NCI-H2081 (cell line): ENCODE measurements at places on chromosomes 11 and 22.
A peak's percentile ranks its signal among the peaks of the same experiment; 100 is the strongest.

DNA sequence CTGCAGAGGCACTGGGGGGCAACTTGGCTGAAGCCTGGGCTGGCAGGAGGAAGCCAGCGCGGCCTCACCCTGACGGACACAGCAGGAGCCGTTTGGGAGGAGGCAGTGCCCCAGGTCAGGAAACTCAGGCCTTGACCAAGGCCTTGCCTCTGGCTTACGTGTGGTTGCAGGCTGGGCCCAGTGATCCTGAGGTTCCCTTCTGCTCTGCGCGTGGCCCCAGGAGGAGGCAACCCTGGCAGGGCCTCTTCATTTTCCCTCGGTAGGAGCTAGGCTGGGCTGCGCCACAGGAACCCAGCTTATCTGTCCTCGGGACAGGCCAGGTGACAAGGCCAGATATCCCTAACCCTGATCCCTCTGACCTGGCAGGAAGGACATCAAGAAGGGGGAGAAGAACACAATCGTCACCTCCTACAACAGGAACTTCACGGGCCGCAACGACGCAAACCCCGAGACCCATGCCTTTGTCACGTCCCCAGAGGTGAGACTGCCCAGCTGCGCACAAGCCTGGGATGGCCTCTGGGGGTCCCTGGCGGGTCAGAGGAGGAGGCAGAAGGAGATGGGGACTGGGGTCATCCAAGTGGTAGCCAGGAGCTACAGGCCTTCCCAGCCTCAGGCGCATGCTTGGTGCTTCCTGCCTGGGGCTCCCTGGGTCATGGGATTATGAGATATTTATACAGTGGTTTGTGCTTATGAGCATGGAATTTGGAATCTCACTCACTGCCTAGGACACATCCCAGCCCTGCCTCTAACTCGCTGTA lies 20.6 kb downstream of the POLR3H start:
- DNase-seq = no peak

- DNase-seq = no peak
Measured at GRCh38 chr11:5596607-5597201, at the start of gene TRIM6. TSS of gene TRIM6 (plus strand) at chr11:5596637. CDS start at chr11:5596898, 261 bp downstream.

DNA sequence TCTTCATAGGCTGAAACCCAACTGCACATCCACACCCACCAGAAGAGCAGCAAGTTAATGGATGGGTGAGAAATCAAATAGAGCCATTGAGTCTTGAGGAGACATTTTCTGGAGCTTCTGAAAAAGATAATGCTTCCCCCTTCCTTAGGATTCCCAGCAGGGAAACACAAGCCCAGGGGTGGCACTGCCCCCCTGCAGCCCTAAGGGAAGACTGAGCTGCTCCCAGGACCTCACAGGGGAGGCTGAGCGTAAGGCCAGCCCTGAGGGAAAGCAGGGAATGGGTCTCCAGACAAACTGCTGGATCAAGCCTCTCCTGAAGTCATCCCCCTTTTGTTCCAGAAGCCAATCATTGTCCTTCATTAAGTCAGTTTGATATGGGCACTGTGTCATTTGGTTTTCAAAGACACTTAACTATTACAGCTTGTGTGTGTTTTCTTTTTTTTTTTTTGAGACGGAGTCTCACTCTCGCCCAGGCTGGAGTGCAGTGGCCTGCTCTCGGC lies 15.1 kb downstream of the LTO1 start:
- no peak for DNase-seq

DNA sequence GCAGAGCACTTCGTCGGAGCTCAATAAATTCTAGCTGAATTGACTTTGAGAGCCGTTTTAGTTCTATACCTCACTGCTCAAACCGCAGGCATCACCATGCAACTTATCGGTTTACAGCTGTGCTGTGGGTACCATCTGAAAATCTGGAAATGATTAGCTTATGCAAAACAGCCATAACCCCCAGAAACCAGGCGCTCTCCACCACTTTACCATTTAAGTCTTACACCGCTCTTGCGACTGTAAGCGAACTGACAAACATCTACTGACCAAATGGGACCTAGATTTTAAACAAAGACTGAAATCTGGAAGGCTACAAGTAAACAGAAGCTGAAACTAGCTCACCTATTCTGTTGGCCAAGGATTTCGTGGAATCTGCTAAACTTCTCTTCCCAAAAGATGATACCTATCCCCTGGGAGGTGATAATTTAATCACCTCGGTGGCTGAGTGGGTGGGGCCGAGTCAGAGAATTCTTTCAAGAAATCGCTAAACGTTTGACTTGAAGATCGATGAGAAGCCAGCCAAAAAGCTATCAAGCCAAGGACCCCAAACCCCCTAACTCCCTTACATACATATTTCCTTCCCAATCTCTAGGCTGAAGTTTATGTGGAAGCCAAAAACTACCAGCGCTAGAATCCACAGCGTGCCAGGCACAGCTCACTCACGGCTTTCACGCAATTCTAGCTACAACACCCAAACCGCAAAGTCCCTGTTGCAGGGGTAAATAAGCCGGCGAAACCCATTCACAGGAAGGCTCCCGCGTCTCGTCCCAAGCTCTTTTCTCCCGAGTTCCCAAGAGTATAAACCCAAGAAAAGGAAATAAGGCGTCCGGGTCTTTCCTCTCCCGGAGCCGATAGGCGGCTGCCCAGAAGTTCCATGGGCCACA lies 644 bp downstream of the SPTY2D1 start:
- no peak for DNase-seq

DNA sequence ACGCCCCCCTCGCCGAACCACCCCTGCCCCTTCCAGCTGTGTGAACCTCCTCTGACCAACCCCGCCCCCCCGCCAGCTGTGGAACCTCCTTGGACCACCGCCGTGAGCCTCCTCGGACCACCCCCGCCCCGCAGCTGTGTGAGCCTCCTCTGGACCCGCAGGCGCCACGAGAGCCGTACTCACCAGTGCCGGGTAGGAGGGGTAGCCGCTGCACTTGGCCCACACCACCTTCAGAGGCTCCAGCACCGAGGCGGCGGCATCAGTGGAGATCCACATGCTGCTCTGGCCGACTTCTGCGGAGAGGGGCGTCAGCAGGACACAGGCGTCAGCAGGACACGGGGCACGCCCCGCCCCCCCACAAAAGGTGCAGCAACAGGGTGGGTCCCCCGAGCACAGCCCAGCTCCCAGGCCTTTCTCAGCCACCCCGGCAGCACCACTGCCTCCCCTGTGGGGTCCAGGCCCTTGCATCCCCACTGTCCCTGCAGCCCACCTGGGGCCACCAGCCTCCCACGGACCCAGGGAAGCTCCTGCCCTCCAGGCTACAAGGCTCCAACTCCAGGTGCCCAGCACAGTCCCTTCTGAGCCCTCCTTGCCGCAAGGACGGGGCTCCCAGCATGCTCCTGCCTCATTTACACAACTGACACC lies 51.7 kb downstream of the BRD1 start:
- no peak for DNase-seq

GRCh38 chr11:69962152-69962551 lies 116.0 kb upstream of the ANO1 start:
- DNase-seq = no peak

- DNase-seq = peak; percentile 18
Measured at GRCh38 chr11:117462183-117462863, 134.7 kb downstream of the CEP164 start.

- DNase-seq = no peak
Measured at GRCh38 chr11:83311701-83312100, 25.5 kb upstream of the CCDC90B start.

- DNase-seq = no peak
Measured at GRCh38 chr22:42939451-42939881, 75.5 kb downstream of the PACSIN2 start.

DNA sequence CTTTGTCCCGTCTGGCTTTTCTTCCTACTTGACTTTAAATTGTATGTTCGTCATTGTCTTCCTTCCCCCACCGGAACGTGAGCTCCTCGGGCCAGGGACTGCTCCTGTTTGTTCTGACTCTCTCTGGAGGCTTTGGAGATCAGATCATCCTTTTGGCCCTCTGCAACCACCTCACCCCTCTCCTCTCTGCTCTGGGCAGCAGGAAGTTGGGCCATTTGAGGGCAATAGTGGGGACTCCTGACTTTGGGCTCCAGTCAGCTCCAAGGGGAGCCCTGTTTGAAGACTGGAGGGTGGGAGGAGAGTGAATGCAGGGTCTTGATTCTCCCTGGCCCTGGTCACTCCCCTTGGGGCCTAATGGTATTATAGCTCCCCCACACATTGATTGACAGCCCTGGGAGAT lies 186.3 kb upstream of the B3GAT1 start:
- no peak for DNase-seq

DNA sequence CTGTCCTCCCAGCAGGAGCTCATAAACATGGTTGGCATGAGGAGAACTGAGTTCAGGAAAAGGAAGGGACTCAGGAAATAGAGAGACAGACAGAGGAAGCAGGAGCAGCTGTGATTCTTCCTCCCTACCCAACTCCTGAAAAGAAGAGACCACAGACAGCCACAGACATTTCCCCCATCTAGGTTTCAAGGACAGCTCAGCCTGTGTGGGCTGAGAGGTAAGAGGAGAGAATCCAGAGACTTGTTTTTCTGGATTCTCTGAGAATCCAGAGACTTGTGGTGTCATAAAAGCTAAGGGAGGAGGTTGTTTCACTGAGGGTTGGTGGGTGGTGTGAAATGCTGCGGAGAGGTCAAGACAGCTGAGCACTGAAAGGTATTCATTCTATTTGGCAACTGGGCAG lies 19.0 kb upstream of the STK33 start:
- DNase-seq = no peak

- no peak for DNase-seq
Measured at GRCh38 chr11:1921574-1922141, 2.2 kb downstream of the TNNT3 start.

DNA sequence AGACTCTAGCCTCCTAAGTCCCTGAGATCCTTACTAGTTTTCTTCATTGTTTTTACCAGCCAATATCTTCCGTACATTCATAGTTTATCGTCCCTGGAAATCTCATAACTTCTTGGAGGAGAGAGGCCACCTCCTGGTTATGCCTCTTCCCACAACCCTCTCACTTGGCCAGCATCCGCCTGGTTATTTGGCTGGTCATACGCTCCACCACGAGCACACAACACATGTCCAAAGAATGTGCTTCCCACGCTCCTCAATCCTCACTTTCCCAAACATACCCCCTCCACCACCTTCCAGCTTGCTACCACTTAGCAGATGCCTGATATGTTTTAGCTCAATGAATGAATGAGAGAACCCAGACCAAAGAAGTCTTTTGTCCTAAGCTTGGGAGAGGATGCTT lies 83.5 kb upstream of the EIF3D start:
- no peak for DNase-seq

DNA sequence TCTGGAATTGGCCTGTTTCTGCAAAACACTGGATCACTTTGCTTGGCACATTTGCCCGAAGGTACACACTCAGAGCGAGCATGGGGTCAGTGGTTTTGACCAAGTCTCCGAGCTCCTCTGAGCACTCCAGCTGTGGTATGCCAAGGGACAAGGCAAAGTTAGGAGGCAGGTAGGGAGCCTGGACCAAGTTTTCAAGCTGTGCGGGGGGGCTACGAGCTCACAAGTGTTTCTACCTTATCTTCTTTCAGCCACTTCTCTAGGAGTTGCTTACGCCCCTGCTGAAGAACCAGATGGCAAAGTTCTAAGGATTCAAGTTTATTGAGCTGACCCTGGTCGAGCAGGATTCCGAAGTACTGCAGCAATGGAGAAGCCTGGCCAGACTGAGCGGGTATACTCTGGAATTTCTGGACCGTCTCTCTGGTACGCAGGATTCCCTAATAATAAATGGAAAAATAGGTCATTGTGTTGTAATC lies 54.7 kb upstream of the SLC25A1 start:
- DNase-seq = no peak

GRCh38 chr22:20080445-20080775 lies 369 bp downstream of the DGCR8 start:
- peak; percentile 32 for DNase-seq

GRCh38 chr22:26970809-26971394 lies 313.5 kb downstream of the MIAT start:
- DNase-seq = no peak

- no peak for DNase-seq
Measured at GRCh38 chr11:105074166-105074530, 29.0 kb upstream of the CARD16 start.

DNA sequence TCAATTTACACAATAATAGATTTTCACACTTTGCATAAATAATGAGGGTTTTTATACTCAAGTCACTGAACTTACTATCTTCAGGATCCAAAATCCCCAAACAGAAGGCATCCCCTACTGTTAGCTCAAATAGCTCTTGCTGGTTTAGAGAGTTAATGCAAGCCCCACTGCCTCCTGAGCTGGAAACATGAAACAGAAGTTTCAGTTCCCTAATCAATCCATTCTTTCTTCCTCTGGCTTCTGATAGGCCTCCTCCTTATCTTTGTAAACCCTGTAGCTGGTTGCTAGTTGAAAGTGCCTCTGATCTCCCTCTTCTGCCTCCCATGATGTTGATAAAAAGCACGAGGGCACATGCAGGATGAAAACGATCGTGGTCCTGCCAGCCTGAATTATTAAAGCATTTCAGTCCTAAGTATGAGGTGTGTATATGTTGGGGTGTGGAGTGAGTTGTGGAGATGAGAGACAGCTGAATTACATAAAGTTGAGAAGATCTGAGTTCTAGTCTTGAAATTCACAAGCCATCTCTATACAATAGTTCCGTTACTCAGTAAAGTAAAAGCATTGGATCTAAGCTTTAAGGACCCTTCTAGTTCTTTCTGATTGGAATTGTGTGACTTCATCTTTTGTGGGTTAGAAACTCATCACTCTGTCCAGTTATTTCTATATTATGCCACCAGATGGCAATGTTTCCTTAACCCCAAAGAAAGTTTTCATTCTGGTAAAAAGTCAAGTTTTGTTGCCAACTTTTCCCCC lies 35.0 kb upstream of the EHF start:
- DNase-seq = peak; percentile 57
